CD4-positive, alpha-beta T cell treated with Interleukin-12 subunit alpha and Interleukin-12 subunit beta, for 1 hour (primary cell): ENCODE measurements at places on chromosomes 3 and 15.

DNA sequence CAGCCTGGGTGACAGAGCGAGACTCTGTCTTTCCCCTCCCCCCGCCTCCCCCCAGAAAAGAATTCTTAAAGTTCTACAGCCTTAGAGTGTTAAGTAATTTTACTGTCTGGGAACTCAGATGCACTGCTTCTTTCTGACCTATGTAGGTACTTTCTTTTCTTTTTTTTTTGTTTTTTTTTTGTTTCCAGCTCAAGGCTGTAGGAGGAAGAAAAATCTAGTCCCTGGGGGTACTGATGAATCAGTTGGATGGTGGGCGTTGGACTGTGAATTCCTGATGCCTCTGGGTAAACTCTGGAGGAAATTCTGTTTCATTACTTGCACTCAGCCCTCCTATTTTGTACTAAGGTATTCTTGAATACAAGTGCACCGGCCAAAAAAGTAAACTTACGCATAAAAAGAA is 10.8 kb downstream of the GHRL start:
- DNase-seq = no peak

DNA sequence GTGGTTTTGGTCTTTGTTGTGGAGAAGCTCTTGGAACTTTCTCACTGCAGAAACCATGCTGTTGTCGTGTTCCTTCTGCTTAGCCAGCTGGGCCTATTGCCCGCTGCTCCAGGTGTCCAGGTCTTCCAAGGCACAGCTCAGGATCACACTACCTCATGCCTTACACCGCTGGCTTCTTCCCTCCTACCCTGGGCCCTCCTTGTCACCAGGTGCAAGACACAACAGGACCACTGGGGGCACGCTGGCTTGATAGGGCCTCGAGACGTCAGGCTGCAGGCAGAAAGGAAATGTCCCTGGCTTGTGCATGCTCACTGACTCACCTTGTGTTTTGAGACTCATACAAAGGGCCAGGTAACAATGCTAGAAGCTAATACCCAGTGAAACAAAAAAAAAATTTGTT is 32.3 kb downstream of the PAQR9 start:
- DNase-seq = peak; percentile 19

- DNase-seq = no peak
These were observed 4.6 kb upstream of the CX3CR1 start for GRCh38 chr3:39284457-39284881.

DNA sequence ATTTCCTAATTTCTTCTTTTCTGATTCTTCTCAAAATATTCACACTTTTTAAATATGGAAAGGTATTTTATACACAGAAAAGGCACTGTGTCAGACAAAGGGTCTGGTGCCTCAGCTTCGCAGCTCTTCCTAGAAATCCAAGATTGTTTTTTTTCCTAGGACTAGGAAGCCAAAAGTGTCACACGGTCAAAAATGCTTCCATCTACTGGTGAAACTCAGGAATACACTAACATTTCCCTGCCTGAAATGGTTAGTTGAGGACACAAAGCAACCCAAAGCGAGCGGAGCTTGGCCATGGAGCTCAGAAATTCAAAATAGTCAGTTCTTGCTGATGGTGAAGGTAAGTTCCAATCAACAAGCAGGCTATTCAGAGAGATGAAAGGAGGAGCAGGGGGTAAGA is 426.5 kb upstream of the RASGRP1 start:
- no peak for DNase-seq

- no peak for DNase-seq
These were observed 186.9 kb upstream of the STAC start for GRCh38 chr3:36193448-36193847.

- no peak for DNase-seq
These were observed 72.5 kb downstream of the FOXP1 start for GRCh38 chr3:71511037-71511436.

DNA sequence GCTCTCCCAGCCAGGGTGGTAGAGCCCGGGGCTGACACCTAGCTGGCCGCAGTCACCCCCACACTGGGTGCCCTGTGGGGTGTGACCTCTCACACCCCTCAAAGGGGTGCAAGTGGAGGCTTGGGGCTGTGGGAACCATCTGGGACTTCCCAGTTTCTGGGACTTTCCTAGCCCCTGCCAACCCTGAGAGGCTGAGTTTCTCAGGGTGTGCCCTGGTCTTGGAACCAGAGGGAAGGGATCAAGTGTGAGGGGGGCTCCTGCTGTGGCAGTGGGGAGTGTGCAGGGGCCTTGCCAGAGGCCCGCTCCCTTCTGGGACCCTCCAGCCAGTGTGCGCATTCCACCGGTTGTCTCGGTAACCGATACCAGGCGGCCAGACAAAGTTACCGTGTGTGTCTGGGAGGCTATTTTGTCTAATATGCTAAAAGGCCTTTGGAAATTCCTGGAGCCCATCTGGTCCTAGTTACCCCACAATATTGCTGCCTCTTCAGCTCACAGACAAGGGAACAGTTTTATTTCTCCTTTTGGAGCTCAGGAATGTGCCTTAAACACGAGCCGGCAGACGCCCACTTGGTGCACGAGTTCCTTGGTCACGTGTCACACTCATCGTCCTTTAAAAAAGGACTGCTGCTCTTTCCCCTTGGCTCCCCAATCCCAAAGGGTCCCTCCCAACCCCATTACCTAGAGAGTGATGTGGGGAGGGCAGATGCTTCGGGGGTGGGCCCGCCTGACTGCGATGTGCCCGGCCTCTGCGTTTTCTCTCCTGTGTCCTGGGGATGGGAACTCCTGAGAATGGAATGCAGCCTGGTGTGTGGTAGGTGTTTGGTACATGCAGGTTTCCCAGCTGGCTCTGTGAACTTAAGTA is 33.2 kb downstream of the HDAC11 start:
- DNase-seq = no peak

- DNase-seq = no peak
These were observed 167.7 kb downstream of the AGBL1 start for GRCh38 chr15:86247249-86247955.

GRCh38 chr3:859135-859534 is 233.7 kb upstream of the CNTN6 start:
- no peak for DNase-seq

DNA sequence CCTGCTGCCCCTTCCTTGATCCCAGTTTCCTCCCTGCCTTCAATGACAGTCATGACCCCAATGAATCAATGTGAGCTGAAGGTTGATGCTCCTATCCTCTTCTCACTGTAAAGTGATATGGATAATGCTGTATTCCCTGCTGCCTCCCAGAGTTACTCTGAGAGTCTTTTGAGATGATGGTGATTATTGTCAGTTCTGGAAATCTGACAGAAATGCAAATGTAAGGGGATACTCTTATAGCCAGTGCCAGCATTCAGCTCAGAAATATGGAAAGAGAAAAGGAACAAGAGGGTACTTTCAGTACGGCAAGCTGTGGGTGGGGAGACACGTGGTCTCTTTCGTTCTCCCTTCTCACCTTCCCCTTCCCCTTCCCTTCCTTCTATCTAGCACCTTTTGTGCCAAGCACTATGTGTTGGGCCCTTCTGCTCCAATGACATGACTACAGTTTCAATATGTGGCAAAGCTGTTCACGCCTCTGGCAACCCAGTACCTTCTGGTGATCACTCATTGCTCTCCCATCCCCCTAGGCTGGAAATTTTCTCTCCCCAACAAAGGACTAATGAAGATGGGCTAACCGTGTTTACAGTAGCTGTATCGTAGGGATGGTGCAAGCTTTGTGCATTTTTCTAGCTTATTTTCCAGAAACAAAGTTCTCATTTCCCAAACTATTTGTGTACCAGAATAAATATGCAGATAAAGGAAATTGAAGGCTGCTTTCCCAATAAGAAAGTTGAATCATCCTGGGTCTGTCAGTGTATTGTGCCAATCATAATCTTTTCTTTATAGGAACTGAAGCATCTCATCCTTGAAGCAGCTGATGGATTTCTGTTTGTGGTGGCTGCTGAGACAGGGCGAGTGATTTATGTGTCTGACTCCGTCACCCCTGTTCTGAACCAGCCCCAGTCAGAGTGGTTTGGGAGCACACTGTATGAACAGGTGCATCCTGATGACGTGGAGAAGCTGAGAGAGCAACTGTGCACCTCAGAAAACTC is 70.3 kb downstream of the ARNT2 start:
- DNase-seq = no peak

DNA sequence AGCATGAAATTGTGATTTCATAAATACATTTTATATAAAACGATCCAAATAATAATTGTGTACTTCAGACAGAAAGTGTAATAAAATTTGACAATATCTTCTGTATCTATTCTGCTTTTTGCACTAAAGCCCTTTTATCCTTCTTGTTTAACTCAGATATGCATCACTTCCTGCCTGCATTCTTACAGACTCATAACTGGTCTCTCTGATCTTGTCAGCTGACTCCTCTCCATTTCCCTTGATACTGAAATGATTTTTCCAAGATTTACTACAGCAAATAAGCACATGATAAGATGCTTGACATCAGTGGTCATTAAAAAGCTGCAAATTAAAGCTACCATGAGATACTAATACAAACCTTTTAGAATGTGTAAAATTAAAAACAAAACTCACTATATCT is 25.3 kb upstream of the SI start:
- no peak for DNase-seq

DNA sequence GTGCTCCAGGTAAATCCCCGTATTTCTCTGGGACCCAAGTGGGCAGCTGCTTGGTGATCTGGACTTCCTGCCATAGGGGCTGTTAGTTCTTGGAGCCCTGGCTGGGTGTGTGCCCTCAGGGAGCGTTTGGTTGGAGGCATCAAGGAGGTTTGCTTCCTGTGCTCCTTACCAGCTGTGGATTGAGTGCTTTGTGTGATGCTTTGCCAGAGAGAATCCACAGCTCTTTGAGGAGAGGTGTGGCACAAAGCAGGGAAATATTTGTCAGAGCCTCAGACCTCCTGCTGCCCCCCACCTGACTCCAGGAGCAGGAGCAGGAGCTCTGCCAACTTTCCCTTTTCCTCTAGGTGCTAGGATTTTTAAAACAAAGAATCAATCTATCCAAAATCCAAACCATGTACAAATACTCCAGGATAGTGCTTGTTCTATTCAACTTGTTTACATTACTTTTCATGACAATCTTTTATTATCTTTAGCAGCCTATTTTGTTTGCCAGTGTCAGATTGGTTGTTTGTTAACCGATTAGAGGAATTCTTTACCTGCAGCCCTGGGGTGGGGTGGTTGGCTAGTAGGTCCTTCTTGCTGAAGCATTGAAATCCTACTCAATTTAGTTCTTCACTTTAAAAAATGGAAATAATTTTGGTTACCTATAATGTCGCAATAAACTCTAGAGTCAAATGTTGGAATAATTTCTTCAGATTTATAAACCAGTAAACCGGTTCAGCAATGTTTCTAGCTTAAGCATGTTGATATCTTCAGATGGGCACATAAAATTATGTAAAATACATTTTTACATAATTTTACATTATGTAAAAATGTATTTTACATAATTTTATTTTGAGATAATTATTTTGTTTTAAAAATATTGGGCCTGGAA is 2.5 kb downstream of the CTDSPL start:
- no peak for DNase-seq

- DNase-seq = no peak
These were observed 4.5 kb downstream of the POLG start for GRCh38 chr15:89330119-89330518.

- no peak for DNase-seq
These were observed 258.6 kb upstream of the KCNMB2 start for GRCh38 chr3:178277605-178278004.

DNA sequence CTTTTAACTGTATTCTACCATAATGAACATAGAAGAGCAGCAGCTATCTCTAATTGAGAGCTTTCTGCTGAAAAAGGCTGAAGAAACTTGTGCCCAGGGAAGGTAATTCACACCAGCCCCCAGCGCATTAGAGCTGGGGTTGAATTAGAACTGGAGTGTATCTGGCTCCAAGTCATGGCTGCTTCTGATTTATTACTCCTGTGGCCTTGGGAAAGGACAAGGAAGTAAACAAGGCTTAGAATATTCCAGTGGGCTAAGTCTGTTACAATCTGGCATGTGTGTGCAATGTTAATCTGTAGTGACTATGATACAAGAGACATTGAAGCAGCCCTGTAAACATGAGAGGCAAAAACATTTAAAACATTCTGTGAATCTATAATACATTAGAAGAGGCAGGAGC is 18.1 kb downstream of the CPA3 start:
- DNase-seq = no peak

GRCh38 chr3:156236556-156237260 is 116.3 kb downstream of the KCNAB1 start:
- no peak for DNase-seq

- DNase-seq = no peak
These were observed 301.8 kb upstream of the MCTP2 start for GRCh38 chr15:93929375-93930094.

GRCh38 chr3:117955196-117955595 is 1079.5 kb downstream of the IGSF11 start:
- no peak for DNase-seq

DNA sequence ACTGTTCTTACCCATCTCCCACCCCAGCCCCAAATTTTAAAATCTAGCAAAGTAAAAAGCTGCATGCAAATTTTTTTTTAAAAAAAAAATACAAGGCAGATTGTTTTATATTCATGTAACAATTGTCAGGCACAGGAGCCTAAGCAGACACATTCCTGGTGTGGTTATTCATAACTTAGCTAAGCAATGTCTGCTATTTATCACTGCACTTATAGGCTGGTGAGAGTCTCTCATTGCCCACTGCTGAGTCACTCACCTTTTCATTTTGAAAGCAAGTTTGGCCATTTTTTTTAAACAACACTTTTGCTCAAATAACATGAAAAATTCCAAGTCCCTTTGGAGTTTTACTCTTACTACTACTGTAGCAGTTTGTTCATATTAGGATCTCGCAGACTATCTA is 413.9 kb downstream of the RBMS3 start:
- DNase-seq = no peak

DNA sequence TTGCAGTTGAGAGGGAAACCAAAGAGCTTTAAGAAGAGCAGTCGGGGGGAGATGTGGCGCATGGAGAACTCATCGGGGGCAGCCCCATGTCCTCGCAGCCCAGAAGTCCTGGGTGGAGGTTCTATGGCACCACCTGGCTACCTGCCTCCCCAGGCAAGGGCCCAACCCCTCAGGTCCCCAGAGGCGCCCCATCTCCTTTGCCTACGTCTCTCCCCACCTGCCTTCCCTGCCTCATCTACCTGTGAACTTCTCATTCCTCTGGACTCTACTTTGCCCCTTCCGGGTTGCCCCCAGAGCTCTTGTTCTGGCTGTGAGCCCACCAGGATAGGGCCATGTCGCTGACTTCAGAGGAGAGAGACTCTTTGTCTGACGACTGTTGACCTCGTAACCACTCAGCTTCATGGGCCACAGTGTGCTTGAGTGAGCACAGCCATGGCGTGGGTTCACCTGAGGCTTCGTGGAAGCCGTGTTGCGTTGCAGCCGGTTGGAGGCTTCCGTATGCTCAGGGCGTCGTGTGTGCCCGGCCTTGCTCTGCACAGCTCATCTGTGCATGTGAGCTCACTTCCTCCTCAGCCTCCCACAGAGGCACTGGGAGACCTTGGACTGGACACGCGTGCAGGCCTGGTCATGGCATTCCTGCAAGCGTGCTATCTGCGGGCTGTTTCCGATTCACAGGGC is 13.4 kb downstream of the APBA2 start:
- no peak for DNase-seq

DNA sequence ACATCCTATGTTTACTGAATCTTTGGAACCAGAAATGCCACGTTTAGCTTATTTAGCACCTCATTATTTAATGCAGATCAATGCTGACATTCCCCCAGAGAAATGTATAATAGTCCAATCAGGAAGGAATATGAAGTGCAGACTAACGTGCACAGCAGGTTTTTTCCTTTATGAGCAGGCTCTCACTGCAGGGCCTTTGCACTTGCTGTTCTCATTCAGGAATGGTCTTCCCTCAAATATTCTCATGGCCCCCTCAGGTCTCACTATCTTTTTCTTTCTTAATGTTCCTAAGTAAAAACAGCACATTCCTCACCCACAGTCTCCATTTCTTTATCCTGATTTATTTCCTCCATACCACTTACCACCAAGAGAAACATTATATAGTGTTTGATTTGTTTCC is 174.6 kb downstream of the FOXP1 start:
- DNase-seq = no peak
